ENCODE measurements at places on chromosomes 1 and 21.

GRCh38 chr1:8010080-8010664 lies 15.9 kb downstream of the ERRFI1 start:
- no peak for DNase-seq

DNA sequence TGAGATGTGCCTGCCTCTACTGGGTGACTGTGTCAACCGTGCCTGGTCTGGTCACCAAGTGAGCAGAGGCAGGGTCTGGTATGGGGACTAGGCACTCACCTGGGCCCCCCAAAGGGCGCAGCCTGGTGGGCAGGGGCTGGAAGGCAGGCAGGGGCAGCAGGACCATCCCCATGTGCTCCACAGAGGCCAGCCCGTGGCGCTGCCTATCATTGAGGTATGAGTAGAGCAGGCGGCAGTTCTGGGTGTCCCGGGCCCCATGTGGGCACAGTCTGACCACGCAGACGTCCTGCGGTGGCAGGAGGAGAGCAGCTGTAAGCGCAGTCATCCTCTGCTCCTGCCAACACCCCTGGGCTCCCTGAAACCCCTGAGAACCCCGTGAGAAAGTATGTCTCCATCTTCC lies 23.7 kb downstream of the SPOCD1 start:
- DNase-seq = no peak

GRCh38 chr1:191368891-191369654 lies 789.2 kb upstream of the RGS18 start:
- no peak for DNase-seq

GRCh38 chr21:20639026-20639425 lies 359.2 kb upstream of the NCAM2 start:
- no peak for DNase-seq

GRCh38 chr21:23881783-23882182 lies 1725.5 kb downstream of the MRPL39 start:
- DNase-seq = no peak

GRCh38 chr1:107842241-107842640 lies 122.7 kb downstream of the VAV3 start:
- no peak for DNase-seq

DNA sequence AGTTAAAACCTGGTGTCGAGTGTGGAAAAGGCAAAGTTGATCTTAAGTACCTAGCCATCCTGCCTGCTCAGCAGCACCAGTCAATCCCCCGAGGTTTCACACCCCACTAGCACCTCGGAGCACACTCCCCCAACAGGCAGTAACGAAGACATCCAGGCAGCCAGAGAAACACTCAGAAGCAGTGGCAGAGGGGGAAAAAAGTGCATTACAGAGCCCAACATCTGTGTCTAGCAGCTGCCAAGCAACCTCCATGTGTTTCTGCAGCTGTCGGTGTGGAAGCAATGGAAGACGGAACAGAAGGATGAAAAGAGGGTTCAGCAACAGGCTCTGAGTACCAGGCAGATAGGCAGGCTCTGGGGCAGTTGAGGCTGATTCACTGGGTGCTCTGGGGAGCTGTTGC lies 73.4 kb upstream of the PROX1 start:
- DNase-seq = no peak

DNA sequence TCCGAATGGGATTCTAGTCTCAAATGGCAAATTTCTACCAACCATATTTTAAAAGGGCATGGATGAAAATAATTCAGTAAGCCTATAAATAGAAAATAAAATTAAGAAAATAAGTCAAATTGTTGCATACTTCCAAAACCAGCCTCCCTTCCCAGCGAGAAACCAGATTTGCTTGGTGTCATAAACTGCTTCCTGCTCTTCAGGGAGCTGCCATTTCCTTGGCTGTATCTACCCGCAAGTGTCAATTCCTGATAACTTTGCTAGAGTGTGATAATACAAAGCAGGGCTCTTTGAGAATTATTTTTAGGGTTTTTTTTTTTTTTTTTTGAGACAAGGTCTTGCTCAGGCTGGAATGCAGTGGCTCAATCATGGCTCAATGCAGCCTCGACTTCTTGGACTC lies 62.3 kb downstream of the S1PR1 start:
- no peak for DNase-seq

DNA sequence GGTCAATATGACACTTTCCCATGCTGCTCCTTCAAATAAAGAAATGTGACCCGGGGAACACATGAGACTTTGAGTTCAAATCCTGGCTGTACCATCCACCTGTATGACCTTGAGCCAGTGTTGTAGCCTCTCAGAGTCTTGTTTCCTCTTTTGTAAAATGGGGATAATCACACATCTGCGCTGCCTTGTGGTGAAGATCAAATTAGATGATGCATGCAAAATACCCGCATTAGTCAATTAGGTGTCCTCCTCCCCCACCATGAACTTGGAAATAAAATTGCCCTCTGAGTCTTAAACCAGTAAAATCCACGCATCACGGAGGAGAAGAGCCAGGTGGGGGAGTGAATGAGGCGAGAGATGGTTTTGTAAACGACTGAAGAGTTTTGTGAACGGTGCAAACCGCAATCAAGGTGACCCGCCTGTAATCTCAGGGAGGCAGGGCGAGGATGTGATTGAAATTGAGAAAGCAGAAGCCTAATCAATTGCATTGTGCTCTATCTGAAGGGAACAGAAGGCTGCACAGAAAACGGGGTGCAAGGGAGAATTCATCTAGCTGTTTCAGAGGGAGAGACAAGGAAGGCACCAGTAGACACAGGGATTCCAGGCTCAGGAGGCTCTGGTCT lies 5.8 kb upstream of the AHDC1 start:
- no peak for DNase-seq

DNA sequence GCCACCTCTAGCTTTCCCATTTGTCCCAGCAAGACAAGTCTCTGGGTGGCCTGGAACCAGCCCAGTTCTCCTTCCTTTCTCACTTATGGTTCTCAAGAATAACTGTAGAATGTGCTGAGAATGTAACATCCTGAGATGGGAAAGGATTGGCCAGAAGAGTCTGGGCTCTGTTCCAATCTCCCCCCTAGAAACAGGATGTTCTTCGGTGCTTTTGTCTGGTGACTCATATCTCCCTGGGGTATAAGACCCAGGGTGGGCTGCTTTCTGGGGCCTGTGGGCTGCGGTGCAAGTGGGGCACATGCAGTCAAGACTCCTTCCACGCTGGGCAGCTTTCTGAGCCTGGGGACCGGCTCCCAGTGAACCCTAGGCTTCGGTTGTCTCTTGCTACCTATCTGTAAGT lies 251.2 kb upstream of the POU3F1 start:
- no peak for DNase-seq

DNA sequence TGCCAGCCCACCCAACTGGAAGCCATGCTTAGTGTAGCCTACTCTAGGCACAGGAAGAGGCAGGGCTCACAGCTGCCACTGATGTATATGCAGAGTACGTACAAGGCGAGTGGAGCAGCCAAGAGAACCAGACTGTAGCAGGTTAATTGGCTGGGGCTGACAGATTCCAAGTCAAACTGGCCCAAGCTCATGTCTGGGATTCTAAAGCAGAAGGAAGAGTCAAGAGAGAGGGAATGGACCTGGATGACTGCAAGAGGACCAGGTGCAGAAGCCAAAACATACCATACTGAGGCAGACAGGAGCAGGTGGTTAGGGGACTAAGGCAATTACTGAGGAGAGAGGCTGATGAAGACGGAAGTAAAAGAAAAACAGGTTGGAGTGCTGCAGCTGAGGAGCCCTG lies 51.3 kb upstream of the LRRN2 start:
- no peak for DNase-seq

DNA sequence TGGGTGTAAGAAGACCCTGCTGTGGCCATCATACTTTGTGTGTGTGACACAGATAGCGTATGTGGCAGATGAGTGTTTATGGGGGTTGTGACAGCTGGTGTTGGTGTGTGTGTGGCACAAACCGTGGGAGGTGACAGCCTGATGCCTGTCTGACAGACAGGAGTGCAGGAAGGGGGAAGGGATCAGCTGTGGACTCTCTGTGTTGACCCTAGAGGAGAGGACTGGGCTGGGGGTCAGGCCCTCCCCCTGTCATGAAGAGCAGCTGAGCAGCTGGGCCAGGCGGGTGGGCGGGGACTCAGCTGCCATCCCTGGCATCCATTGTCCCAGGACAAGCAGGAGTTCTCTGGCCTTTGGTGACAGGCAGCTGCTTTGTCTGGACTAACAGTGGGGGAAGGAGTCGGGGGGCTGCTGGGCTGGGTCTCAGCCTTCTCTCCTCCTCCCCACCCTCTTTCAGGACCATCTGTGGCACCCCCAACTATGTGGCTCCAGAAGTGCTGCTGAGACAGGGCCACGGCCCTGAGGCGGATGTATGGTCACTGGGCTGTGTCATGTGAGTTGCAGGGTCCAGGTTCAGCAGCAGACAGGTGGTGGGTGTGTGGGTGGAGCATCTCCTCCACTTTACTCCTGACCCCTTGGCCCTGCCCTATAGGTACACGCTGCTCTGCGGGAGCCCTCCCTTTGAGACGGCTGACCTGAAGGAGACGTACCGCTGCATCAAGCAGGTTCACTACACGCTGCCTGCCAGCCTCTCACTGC lies 2.3 kb downstream of the PLK3 start:
- no peak for DNase-seq

DNA sequence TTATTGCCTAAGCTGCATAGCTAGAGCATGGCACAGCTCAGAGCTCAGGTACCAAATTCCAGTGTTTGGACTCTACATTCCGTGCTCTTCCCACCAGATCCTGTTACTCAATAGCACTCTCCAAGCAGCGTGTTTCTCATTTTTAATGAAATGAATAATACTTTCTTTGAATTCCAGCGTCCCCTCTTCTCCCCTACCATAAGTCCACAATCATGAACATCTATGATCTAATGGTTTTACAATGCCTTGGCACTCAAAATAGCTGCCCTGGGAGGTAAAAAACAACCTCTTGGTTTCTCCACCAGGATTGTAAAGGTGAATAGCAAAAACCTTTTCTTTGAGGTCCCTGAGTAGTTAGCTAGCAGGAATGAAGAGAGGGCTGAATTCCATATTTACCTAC lies 480.0 kb upstream of the PKN2 start:
- no peak for DNase-seq

- no peak for DNase-seq
Measured at GRCh38 chr1:232587141-232588008, 42.6 kb downstream of the SIPA1L2 start.

GRCh38 chr1:202745323-202745888 lies 35.2 kb upstream of the SYT2 start:
- no peak for DNase-seq

GRCh38 chr1:221987860-221988520 lies 246.1 kb upstream of the DUSP10 start:
- DNase-seq = no peak

- DNase-seq = no peak
Measured at GRCh38 chr1:107352850-107353249, 212.0 kb downstream of the NTNG1 start.

DNA sequence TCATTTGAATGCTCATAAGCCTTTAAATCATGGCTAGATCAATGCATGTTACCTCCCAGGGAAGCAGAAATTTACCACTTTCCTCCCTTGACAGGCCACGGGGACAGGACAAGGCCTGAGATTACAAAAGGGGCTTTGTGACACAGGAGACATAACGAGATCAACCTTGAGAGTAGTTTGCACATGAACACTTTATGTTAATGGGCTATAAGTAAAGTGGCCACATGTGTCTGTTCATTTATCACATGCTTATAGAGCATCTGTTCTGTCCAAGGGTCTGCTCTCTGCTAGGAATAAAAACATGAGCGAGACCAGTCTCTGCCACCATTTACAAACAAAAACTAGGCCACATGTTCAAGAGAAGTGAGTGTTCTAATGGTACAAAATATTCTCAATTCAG lies 144.1 kb upstream of the C8B start:
- DNase-seq = no peak

GRCh38 chr1:231487019-231487418 lies 41.5 kb upstream of the TSNAX start:
- no peak for DNase-seq

DNA sequence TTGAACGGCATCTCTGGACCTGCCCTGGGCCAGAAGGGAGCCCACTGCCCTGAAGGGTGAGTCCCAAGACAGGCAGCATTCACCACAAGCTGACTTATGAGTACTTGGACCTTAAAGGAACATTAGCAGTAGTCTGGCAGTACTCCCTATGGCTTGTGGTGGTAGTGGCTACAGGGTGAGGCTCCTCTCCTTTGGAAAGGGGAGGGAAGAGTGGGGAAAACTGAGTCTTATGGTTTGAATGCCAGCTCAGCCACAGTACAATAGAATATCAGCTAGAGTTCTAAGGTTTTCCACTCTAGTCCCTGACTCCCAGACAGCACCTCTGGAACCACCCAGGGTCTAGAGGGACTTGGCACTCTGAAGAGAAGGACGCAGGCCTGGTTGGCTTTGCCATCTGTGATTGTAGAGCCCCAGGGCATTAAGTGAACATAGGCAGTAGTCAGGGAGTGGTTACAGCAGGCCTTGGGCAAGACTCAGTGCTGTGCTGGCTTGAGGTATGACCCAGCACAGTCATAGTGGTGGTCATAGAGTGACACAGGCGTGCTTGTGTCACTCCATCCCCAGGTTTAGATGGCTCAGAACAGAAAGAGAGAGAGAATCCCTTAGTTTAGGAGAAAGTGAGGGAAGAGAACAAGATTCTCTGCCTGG lies 31.0 kb downstream of the CD53 start:
- DNase-seq = no peak

DNA sequence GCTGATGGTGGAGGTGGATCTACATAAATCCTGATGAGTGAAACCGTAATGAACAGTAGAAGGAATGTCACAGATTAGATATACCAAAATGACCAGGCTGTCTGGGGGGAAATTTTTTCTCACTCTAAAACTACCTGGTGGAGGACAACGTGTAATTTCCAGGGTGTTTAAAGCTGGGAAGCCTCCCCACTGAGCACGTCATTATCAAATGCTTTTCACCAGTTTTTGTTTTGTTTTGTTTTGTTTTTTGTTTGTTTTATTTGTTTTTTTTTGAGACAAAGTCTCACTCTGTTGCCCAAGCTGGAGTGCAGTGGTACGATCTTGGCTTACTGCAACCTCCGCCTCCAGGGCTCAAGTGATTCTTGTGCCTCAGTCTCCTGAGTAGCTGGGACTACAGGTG lies 11.6 kb downstream of the AGPAT3 start:
- no peak for DNase-seq

- DNase-seq = no peak
Measured at GRCh38 chr1:31266547-31266946, 26.9 kb upstream of the NKAIN1 start.

GRCh38 chr21:30964283-30964682 lies 74.0 kb downstream of the KRTAP19-8 start:
- DNase-seq = no peak

- no peak for DNase-seq
Measured at GRCh38 chr1:55427606-55428005, 212.4 kb upstream of the USP24 start.

DNA sequence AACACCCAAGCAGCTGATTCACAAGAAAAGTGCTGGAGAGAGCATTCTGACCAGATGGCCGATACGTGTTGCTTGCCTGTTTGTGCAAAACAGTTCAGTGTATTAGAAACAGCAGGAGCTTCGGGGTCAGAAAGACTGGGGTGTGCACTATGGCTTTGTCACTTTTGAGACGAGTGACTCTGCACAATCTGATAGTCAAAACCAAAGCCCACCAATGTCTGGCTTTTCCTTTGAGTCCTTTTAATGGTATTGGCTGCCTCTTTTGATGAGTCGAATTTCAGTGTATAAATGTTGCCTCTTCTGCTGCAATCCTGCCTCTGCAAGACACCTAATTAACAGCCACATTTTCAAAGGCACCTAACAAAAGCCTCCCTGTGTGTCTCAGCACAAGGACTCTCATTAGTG lies 444.6 kb downstream of the AJAP1 start:
- DNase-seq = no peak
